Hematopoietic multipotent progenitor cell treated with erythropoietin and hydrocortisone succinate and interleukin-3 and kit ligand, for 6 days (in vitro differentiated cells): ENCODE measurements at places on chromosomes 13 and 19.

- no peak for DNase-seq
Observed at GRCh38 chr13:36973621-36974295, 25.4 kb downstream of the ALG5 start.

DNA sequence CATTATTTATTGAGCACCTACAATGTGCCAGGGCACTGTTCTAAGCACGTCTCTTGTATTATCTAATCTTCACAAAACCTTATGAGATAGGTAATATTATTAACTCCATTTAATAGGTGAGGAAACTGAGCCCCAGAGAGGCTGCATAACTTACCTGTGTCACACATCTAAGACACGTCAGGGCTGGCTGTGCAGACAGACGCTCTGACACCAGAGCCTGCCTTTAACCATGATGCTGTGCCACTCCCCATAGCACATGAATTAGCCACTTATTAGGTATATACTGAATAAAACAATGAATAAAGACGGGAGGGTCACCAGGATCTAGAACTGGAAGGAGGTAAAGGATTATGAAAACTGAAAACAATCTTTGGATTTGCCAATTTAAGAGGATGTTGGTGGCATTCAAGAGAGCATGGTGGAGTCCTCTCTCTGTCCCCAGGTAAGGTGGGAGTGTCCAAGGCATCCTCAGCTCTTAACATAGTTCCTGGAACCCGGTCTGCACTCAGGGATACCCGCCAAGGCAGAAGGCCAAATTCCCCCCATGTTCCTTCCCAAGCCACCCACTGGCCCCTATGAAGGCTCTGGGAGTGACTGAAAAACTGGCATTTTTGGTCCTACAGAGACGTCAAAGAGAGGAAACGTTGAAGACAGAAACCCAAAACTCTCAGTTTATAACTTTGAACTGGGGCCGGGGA lies 479.7 kb downstream of the FOXO1 start:
- DNase-seq: no peak

- DNase-seq: no peak
Observed at GRCh38 chr13:33251131-33251661, 34.4 kb downstream of the STARD13 start.

- no peak for DNase-seq
Observed at GRCh38 chr13:65789815-65790214, 1440.3 kb downstream of the PCDH9 start.

DNA sequence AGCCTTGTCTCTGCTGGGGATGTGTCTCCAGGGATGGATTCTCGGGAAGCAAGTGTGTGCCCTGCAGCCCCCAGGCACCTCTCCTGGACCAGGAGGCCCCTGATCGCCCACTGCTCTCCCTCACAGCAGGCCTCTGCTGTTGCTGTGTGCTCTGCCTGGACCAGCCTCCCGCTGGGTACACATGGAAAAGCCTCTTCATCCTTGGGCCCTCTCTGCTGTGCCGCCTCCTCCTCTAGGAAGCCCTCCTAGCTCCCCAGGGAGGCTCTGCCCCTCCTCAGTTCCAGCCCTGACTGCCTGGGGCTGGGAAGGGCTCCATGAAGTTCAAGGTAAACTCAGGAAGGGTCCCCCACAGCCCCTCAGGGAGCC lies 12.0 kb downstream of the NDUFA11 start:
- DNase-seq: no peak

GRCh38 chr19:16899566-16900075 lies 10.8 kb downstream of the F2RL3 start:
- peak; percentile 81 for DNase-seq

DNA sequence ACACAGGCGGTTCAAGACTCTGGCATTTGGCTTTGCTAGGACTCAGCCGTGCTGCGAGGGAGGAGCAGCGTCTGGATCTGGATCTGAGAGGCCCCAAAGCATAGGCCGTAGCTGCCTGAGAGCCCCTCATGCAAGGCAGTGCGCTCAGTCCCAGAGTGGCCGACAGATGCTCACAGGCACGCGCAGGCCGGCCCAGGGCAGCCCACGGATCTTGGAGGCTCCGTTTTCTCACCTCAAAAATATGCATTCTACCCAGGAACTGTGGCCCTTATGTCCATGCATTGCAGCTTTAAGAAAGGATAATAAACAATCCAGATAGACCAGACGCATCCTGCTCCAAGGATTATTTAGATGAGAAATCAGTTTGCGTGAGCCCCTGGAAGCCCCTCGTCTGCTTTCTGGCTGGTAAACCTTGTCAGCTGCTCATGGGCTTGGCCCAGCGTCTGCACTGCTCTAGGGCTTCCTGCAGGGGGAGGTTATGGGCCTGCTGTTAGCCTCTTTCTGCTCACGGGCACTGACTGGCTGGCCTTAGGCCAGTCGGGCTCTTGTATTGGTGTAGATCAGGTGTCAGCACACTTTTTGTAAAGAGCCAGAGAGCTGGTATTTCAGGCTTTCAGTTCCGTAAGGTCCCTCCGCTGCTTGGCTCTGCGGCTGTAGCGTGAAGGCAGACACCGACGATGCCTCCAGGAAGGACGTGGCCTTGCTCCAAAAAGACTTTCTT lies 24.2 kb downstream of the TEX29 start:
- peak; percentile 21 for DNase-seq

DNA sequence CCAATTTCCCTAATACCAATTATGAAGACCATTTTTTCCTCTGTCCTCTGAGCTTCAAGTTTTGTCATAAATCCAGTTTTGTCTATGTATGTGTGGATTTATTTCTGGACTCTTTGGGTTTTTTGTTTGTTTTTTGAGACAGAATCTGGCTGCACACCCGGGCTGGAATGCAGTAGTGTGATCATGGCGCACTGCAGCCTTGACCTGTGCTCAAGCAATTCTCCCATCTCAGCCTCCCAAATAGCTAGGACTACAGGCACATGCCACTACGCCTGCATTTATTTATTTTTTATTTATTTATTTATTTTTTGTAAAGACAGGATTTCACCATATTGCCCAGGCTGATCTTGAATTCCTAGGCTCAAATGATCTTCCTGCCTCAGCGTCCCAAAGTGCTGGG lies 45.3 kb upstream of the GTF3A start:
- no peak for DNase-seq

- no peak for DNase-seq
Observed at GRCh38 chr13:82647540-82647939, 1234.7 kb downstream of the SLITRK1 start.

DNA sequence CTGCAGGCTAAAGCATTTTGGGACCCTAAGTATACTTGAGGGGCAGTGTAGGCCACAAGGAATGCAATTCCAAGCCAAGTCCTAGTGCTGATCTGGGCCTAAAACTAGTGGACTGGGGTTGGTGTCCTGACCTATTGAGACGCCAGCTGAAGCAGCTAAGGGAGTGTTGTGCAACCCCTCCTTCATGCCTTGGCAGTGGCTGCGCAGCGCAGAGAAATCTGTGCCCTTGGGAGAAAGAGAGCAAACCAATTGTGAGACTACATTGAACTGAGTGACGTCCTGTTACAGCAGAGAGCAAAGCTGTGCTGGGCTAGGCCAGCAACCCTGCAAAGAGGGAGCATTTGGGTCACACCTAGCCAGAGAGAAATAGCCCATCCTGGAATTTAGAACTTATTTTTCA lies 2715.0 kb upstream of the PCDH20 start:
- no peak for DNase-seq

GRCh38 chr13:45195421-45195820 lies 5.4 kb downstream of the KCTD4 start:
- no peak for DNase-seq

DNA sequence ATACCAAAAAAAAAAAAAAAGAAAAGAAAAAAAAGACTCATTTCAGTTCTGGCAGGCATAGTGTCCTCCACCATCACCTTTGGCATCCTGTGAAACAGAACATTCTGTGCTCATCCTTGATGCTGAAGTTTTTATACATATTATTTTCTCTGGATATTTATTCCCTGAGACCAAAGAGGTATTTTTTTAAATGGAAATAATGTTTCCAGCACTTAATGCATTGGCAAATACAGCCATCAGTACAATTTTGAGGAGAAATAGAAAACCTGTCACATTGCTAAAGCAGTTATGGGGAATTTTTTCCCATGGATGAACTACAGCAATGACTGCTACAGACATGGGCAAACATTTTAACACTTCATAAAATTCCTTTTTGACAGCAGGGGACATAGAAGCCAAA lies 312.4 kb downstream of the DNAJC15 start:
- no peak for DNase-seq

GRCh38 chr19:8054169-8054568 lies 1.6 kb downstream of the CCL25 start:
- no peak for DNase-seq

- peak; percentile 64 for DNase-seq
Observed at GRCh38 chr13:98975822-98976261, 2.0 kb downstream of the DOCK9 start.

- peak; percentile 93 for DNase-seq
Observed at GRCh38 chr19:7868671-7869452, 5.3 kb downstream of the PRR36 start.

DNA sequence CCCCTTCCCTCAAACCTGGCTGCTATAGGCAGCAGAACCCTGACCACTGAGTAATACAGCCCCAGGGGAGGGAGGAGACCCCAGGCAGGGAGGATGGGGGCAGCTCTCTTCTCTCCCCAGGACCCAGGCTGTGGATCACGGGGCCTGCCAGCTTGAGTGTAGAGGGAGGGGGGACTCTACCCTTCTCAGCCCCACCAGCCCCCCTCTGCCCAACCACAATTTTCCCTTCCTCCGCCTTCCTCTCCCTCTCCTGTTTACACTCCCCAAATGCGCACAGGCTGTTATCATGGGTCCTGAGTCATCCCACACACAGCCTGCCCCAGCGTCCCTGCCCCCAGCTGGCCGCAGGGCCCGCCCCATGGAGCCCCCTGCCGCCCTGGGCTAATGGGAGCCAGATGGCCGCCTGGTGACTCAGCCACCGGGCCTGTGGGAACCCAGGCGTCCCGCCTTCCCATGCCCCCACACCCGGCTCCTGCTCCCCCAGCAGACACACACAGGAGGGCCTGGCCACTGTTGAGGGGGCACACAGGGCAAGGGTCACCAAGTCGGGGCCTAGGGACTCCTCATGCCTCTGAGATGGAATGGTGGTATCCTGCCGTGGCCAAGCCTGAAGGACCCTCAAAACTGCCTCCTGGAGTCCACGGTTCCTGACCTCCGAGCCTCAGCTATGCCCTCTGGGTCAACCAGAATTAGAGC lies 13.6 kb downstream of the CCDC97 start:
- DNase-seq: peak; percentile 91

- no peak for DNase-seq
Observed at GRCh38 chr13:83546476-83546875, 335.8 kb downstream of the SLITRK1 start.

GRCh38 chr19:39807846-39808364 lies 26.1 kb downstream of the DYRK1B start:
- DNase-seq: no peak

- DNase-seq: peak; percentile 56
Observed at GRCh38 chr19:11673608-11674041, 65.1 kb downstream of the ZNF823 start.

- peak; percentile 89 for DNase-seq
Observed at GRCh38 chr19:50679177-50680125, 30.2 kb downstream of the C19orf81 start.

DNA sequence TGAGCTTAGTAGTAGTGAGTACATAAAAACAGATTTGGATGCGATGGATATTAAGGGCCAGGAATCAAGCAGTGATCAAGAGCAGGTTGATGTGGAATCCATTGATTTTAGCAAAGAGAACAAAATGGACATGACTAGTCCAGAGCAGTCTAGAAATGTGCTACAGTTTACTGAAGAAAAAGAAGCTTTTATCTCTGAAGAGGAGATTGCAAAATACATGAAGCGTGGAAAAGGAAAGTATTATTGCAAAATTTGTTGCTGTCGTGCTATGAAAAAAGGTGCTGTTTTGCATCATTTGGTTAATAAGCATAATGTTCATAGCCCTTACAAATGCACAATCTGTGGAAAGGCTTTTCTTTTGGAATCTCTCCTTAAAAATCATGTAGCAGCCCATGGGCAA lies 11.4 kb downstream of the CHAMP1 start:
- DNase-seq: peak; percentile 50

DNA sequence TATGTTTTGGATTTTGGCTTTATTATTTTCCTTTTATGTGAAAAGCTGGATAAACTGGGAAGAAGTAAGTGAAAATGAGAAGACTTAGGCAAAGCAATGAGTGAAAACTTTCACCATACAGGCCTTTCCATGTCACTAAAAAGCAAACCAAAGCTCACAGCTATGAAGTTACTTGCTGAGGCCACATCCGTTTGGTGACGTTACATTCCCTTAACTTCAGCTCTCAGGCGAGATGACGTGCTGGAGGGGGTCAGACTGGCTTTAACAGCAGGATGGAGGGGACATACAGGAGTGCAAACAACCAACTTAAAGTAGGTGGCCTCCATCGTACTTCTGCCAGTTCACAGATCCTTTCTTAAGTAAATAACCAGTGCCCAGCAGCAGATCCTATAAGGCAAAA lies 522.3 kb downstream of the MYO16 start:
- DNase-seq: no peak

GRCh38 chr19:5078182-5078581 lies 109.3 kb downstream of the KDM4B start:
- no peak for DNase-seq

GRCh38 chr13:67440236-67440975 lies 210.3 kb upstream of the PCDH9 start:
- DNase-seq: peak; percentile 76

GRCh38 chr13:50838031-50838430 lies 5.5 kb downstream of the DLEU7 start:
- no peak for DNase-seq
